ENCODE measurements at places on chromosomes 5 and 9.

DNA sequence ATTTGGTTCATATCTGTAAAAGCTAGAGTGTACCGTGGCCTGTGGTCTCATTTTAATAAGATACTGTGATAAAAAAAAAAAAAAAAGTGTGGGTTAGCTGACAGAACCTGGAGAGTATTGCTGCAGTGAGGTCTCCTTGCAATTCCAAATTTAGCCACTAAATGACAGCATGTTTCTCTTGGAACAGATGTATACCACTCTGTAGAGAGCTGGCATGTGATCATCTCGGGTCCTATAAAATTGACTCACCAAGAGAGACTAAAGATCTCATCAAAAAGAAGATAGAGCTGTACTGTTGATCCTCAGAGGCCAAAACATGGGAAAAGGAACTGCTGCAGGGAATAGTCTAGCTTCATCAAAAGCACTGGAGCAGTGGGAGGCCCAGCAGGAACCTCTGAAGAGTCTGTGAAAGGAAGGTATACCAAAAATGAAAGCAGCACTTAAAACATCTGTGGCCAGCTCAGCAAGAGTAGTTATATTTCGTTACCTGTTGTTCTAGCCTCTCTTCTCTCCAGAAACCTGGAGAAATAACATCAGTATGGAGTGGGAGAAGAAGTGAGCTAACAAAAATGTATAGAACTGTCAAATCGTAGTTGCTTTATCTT is 826.8 kb downstream of the EFNA5 start:
- DNase-seq, result no peak

GRCh38 chr5:149886692-149887470 is 57.7 kb downstream of the PDE6A start:
- DNase-seq, result no peak

- no peak for DNase-seq
Measured at GRCh38 chr5:117665121-117665520, 1090.5 kb upstream of the SEMA6A start.

DNA sequence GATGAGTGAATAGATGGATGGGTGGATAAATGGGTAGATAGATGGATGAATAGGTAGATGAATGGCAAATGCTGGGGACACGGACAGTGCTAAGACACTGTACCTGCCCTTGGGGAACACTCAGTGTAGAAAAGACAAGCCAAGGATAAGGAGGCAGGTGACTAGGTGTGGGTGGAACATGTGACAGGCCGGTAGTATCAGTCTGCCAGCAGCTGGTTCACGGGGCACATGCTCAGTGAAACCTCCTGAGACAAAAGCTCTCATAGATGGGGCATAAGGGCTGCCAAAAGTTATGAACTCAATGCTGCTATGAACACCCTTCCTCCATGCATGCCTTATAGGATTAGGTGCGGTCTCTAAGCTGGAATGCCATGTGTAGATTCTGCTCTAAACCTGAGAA is 71.0 kb downstream of the C5orf15 start:
- DNase-seq, result no peak

GRCh38 chr5:52710972-52711596 is 76.6 kb upstream of the ITGA1 start:
- DNase-seq, result no peak

GRCh38 chr5:147688656-147689356 is 93.7 kb downstream of the JAKMIP2 start:
- DNase-seq, result peak; percentile 17

GRCh38 chr9:73689051-73689870 is 537.6 kb downstream of the ANXA1 start:
- no peak for DNase-seq

DNA sequence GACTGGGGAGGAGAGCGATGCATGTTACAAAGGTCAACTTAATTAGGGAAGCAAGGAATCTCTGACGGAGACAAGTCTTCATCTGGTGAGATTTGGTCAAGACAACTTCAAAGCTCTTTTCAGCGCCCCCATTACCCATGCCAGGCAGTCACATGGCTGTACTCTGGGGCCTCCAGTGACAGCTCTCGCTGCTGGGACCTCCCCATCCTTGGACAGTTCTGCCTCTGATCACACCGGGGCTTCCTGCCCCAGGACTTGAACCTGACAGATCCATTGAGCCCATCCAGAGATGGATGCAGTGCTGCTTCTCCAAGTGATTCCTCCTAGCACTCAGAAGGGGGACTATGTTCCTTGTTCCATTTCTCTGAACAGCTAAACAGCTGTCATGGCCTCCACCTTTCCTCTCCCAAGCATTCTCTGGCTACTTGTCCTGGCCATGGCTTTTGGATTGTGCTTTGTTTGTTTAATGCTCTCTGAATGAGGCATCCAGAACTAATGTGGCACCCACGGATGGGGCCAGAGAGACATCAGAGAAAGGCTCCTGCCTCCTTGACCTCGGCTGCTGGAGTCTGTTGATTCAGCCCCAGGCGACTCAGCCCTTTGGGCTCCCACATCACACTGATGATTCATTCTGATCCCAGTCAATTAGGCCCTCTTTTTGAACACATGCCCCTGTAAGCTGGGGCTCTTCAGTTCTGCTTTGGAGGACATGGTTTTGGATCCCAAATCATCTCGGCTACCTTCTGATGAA is 122.1 kb upstream of the ADAMTS16 start:
- DNase-seq, result no peak

DNA sequence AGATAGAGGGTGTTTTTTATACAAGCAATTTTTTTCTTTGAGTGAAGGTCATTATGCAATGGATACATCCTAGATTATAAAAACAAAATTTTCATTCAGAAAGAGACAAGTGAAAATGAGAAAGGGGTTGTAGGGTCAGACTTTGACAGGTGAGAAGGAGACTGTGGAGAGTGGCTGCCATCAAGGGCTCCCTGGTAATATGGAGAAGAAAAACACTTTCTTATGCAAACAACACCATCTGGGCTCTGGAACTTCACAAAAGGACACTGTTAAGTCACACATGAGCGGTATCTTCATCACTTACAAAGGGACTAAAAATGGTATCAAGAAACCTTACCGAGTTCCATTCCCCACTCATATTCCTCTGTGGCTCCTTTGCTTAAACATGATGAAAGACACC is 23.5 kb downstream of the C7 start:
- no peak for DNase-seq

- DNase-seq, result peak; percentile 30
Measured at GRCh38 chr9:121684381-121685145, 33.1 kb downstream of the DAB2IP start.

- no peak for DNase-seq
Measured at GRCh38 chr5:58182287-58182841, 277.5 kb downstream of the PLK2 start.

DNA sequence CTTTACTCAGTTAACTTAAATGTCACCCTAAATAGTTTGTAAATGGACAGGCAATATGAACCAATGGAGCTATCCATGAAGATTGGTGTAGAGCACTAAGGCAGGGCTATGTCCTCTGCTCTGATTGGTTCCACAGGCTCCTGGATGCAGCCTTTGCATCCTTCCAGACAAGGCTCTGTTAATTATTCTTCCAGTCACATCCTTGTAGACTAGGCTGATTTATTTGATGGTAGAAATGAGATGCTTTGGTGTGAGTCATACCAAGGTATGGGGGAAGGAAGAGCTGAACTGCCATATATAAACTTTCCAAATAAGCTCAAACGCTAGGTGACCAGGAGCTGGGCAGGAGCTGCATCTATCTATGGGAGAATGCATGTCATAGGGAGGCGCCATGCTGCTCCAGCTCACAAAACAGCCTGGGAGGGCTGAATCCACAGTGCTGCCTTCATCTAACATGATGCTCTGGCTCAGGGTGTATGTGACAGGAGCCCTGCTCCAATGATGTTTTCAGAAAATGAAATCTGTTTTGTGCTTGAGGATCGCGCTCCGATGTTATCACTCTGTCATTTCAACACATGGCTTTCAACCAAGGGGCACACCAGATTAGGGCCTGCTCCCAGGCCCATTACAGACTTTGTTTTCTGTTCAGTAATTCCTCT is 818.0 kb upstream of the ZNF608 start:
- no peak for DNase-seq

All from COR-L47 (cell line).